ENCODE measurements at places on chromosomes 13 and 19.

DNA sequence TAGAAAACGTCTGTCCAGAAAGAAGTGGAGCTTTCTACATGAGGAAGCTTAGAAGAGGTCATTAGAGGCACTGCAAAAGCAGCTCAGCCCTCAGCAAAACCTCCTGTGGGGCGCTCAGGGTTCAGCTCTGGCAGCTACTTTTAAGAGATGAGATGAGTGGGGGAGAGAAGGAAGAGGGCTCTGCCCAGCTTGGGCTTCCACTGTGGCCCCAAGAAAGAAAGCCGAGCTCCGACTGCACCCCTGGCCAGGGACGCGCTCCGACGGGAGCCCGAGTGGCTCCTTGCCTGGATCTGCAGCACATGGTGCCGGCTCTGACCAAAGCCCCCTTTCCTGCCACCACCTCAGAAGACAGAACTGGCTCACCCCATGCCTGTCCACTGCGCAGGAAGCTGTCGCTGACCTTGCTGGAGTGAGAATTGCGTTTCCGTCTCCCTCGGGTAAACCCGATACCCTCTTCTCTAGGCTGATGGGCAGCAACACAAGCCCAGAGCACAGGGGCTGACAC is 36.4 kb downstream of the NAXD start:
- DNase-seq = no peak

DNA sequence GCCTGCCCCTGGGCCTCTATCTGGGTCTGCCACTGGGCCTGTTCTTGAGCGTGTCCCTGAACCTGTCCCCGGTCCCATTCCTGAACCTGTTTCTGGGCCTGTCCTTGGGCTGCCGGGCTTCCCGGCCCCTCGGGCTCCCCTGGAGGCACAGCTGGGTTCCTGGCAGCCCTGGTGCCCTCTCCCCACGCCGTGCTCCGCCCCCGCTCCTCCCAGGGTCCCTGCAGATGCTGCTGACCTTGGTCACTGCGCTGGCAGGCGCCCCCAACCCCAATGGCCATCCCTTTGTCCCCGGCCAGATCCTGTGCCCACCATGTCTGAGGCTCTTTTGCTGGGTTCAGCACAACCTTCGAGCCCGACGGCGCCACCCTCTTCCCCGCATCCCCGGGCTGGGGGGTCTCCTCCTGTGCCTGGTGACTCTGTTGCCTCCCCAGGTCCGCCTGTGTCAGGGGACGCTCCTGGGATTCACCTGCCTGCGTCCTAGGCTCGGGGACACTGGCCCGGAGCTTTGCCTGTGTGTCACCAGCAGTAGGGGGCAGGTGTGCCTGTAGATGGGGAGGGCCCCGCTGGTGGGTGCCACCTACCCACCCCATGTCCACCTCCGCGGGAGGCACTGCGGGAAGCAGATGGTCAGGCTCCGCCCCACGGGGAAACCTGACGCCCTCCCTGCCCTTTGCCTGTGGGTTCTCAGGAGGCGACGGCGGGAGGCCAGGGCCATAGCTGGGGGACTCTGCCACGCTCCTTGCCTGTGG is 41.0 kb upstream of the GRTP1 start:
- DNase-seq = no peak

DNA sequence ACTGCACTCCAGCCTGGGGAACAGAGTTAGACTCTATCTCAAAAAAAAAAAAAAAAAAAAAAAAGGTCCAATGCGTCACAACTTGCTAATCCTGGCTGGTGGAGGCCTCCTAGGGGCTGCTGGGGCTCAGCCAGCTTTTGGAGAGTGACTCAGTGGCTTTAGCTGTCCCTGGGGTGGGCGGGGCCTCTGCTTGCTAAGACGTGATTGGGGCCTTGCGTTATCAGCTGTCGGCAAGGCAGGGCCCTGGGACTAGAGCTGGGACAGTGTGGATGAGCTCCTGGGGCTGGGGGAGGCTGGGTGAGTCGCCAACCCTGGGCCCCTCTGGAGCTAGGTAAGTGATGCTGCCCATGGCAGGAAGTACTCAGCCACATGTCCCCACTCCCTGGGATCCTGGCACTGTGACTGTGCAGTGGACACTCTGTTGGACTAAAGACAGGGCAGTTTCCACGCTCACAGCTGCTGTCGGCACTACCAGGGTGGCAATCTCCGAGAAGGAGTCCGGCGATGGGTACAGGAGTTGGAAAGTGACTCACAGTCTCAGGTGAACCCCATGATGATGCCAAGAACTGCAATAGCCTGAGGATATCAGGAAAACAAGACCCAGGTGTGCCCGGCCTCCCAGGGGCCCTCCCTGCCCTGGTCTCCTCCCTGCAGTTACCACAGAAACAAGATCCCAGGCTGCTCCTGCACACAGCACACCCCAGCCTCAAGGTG is 32.2 kb downstream of the F2RL3 start:
- no peak for DNase-seq

DNA sequence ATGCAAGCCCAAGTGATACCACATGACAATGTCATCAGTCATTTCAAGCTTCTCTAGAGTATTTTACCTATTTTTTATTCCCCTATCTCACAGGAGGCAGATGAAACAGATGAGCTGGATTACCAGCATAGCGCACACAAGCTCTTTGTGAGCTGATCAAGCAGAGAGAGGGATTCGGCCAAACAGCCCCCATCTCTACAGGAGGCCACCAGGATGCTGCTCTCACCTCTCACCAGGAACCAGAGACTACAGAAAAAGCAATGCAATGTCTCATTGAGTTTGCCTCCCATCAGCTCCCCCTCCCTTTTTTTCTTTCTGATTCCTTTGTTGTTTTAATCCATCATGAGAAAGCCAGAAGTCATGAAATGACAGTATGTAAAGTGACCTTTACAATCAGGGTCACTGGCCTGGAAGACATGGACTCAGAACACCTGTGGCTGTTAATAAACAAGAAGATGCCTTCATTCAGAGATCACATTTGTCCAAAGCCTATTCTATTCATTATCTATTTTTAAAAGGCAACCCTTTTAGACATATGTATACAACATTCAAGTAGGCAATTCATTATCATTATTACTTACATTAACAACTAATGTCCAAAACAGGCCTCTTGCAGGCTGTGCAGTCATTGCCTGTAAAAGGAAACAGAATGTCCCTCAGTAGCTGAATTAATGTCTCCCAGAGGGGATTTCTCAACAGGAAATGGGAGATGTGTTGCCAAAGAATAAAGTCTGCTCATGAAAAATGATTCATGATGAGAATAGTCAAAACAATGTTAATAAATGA is 656.6 kb downstream of the TBC1D4 start:
- no peak for DNase-seq

DNA sequence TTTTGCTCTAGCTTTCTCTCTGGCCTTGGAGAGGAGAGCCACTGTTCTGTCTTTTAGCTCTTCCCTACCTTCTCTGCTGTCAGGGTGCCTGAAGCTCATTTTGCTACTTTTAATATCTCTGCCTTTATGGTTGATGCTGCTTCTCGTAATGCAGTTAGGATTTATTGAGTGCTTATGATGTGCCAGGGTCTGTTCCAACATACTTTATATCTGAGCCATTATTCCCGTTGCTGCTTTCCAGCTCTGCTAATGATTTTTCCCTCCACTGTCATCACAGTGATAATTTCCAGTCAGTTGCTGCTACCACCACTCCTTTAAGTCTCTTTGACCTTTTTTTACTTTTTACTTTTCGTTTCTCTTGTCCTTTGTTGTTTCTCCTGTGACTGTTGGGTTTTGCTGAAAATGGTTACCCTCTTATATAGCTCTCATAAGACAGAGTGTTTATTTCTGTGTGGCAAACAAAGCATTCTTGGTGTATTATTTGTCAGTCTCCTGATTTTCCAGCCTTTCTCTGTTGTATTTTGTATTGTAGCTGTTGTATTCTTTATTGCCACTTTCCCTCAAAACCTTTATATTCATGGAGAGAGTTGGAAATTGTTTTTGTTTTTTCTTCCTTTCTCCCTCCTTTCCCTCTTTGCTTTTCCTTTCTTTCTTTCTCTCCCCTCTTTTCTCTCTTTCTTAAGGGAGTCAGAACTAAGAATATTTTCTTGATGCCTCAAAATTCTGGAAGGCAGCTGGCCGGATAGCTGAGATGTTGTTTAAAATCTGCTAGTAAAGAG is 37.4 kb downstream of the COG6 start:
- no peak for DNase-seq

DNA sequence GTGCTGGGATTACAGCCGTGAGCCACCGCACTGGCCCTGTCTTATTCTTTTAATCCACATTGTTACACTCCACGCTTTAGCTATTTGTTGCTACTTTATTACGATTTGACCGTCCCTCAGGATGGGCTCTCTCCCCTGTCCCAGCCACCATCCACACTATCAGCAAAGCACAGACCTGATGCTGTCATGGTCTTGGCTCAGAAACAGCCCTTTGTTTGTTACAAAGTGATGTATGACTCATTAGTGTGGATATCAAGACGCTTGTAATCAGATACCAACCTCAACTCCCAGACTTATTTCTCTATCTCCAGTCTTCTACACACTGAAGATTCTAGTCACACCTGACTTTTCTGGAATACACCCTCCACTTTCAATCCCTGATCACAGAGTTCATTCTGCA is 84.6 kb upstream of the FREM2 start:
- DNase-seq = no peak

GRCh38 chr19:47032171-47032811 is 12.7 kb downstream of the NPAS1 start:
- DNase-seq = peak; percentile 46

- DNase-seq = peak; percentile 88
Observed at GRCh38 chr13:25286969-25287961, at the start of gene MTMR6. Gene MTMR6, minus strand, starts transcription at chr13:25287488. Its CDS starts 241 bp downstream, at chr13:25287247.

All from activated CD8-positive, alpha-beta memory T cell treated with anti-CD3 and anti-CD28 coated beads for 4 hours (primary cell).